ENCODE measurements at places on chromosomes 4 and X.

- no peak for DNase-seq
Observed at GRCh38 chr4:153816542-153816941, 27.7 kb upstream of the SFRP2 start.

- DNase-seq: peak; percentile 77
Observed at GRCh38 chr4:176195184-176195978, at the start of gene SPATA4. SPATA4 (minus strand) TSS chr4:176195585; CDS start chr4:176195562, 23 bp downstream.

DNA sequence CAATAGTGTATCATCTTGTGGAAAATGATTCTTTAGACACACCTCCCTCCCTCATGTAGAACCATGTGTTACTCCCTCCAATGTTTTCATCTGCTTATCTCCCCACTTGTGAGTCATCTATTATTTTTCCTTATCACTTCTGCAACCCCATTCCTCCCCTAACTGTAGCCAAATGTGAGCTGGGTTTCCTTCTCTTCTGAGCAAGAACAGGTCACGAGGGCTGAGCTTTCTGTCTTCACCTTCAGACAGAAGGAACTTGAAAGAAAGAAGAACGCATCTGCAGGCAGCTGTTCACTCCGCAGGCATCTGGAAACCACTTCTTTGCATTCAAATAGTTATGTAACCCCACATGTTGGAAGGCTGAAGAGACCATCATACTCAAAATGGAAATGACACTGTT is 1.8 kb downstream of the PPP1R2C start:
- DNase-seq: no peak

DNA sequence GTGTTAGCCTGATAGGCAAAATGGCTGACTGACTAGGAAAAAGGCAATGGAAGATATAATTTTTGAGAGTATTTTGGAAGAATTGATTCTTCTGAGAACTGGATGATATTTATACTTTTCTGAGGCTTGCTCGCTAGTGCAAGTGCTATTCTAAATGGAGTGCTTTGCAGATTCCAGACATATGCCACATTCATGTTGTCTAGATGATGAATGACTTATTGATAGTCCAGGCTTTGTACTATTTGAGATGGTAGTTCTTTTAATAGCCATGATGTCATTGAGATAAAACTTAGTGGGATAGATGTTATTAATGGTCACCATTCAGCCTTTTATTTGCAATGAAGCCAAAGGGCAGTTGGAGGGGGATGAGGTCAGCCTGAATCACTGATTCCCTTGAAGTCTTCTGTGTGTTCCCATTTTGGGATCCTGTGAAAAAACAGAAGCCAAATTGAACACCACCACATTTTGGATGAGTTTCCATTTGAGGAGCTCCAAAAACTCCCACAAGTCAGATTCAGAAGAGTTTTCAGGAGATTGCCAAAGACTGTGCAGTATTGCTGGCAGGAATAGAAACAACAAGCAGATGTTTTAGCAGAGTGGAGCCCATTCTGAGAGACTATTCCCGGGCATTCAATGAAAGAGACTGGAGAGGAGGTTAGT is 184.1 kb downstream of the IL1RAPL2 start:
- DNase-seq: no peak

GRCh38 chr4:165383591-165384073 is 4.8 kb downstream of the CPE start:
- no peak for DNase-seq

DNA sequence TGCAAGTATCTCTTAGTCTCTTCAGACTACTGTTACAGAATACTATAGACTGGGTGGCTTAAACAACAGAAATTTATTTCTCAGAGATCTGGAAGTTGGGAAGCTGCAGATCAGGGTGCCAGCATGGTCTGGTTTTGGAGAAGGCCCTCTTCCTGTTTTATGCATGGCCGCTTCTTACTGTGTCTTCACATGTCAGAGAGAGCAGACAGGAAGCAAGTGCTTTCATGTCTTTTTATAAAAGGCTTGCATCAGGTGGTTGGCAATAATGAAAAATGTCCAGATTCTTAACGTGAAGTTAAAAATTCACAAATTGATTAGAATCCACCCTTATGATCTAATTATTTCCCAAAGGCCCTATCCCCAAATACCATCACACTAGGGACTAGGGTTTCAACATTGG is 284.9 kb downstream of the RPA4 start:
- DNase-seq: peak; percentile 18

DNA sequence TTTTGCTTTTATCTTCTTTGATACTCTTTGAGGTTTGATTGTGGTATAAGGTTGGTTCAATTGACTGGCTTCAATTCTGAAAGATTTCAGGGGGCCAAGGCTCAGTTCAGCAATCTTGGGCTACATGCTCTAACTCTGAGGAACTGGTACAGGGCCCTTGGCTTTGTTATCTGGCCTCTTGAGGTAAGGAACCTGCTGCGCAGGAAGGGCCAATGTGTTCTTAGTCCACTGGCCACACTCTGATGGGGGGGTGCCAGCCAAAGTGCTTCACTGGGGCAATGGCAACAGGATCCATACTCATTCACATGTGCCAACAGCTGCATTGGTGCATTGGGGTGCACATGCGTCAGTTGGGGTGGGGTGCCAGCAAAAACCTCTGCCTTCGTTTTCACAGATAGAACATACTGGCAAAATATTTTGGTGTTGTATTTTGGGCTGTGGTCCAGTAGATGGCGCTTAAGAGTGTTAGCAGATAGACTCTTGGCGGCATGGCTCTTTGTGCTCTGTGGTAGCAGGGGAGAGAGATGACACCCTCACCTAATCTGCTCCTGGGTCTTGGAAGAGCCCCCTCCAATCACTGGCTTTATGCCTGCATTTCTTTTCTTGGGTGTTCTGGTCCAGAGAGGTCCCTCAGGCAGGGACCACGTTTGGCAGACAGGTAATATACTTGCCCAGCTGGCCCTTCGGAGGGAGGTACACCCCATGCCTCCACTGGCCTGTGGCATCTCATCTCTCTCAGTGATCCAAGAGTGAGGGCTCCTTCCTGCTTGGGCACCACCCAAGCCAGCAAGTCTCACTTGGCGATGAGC is 42.9 kb downstream of the NDST3 start:
- peak; percentile 46 for DNase-seq

DNA sequence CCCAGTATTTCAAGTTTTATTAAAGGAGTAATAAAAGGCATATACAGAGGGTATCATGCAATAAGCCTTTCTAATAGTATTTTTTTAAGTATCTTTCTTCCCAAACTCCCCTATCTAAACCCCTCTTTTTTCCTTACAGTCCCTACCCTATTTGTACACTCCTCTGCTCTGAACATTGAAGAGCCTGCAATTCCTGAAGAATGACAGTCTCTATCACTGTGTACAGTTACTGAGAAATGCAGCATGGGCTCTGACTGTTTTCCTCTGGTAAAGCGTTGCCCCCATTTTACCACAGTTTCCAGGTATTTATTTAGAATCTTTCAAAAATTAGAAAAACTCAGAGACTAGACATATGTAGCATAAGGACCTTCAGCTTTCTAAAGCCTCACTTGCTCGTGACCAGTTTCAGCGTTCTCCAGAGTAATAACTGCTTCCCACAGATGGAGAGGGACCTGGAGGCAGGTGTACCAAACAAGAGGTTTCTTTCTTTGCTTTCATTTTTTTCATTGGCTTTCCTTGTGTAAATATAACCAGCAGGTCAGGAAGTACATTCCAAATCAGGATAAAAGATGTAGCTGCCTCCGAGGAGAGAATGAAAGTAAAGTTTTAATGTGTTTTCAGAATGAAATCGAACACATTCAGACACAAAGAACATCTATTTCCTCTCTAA is 230.8 kb downstream of the CFAP299 start:
- DNase-seq: no peak
